ENCODE measurements at places on chromosomes 5 and 9.
A peak's percentile ranks its signal among the peaks of the same experiment; 100 is the strongest.

DNA sequence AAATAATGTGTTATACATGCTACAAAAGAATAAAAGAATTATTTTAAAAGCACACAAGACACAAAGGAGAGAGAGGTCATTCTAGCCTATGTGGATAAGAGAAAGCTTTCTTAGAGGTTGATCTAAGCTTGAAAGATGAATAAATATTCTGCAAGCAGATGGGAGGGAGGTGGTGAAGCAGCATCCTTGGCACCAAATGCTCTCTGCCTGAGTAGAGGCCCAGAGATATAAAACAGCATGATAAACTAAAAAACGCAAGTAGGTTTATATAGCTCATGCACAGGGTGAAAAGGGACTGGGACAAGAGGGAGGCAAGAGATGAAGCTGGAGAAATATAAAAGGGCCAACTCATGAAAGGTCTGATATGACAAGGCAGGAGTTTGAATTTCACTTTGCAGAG is 283.2 kb upstream of the POU5F2 start:
- DNase-seq: no peak

- DNase-seq: peak; percentile 57
Observed at GRCh38 chr9:120438836-120439546, 141.0 kb downstream of the CDK5RAP2 start.

DNA sequence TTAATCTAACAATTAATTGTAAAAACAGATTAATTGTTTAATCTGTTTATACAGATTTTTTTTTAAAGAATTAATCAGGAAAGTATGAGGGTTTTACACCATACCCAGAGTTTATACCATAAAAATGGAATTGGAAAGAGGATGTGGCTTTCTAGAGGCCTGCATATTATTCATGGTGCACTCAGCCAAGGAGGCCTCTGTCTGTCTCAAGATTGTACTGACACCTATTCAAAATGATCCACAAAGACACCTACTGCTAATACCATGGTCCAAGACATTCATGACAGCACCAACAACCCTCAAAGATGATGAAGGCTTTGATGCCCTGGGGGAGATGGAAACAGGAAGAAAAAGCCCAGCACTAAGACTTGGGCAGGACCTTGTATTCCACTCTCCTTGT is 58.1 kb upstream of the MAST4 start:
- DNase-seq: no peak

DNA sequence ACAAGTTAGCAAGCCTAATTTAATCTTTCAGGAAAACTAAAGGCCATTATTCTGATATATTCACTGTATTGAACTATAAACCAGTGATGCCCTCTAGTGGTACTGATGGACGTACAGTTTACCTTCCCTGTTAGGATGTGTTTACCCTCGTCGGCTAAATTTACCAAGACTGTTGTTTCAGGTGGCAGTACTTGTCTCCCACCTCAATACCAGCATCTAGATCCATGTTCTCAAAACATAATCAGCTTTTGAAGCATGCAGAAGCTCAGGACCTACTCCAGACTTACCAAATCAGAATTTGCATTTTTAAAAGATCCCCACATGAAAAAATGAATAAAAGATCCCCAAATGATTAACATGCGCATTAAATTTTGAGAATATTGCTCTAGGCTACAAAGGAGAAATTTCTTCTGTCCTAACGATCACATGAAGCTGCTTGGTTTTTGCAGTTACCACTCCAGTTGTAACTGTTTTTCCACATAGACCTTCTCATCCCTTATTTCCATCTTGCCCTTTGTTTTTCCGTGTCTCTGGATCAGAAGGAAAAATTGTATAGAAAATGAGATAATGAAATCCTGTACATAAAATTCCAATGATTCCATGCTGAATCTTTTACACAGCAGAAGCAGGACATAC is 3.2 kb upstream of the BAAT start:
- peak; percentile 35 for DNase-seq

GRCh38 chr9:16319646-16320045 is 550.8 kb downstream of the BNC2 start:
- DNase-seq: no peak

GRCh38 chr9:108473209-108474112 is 382.3 kb downstream of the ACTL7B start:
- DNase-seq: peak; percentile 90

GRCh38 chr9:99114049-99114440 is 9.1 kb downstream of the TGFBR1 start:
- no peak for DNase-seq

GRCh38 chr5:144469106-144469505 is 298.4 kb downstream of the KCTD16 start:
- no peak for DNase-seq

DNA sequence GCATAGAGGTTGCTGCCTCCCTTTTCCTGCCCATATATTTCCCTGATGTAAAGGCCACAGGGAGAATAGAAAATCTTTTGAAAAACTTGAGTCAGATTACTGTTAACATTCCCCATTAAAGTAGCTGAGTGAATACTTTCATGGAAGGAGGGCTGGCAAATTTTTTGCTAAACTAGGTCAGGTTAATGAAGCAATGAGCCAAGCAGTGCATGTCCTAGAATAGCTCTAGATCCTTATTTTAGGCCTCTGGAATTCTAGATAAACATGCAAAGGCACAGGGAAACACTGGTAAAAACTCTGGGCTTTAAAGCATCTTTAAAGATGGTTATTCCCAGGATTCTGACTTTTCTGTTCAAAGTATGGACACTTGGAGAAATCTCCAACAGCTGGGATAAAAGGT is 27.9 kb downstream of the TTC1 start:
- no peak for DNase-seq
